ENCODE measurements at places on chromosomes 12 and 14.

- DNase-seq, result no peak
Measured at GRCh38 chr12:126558219-126558618, 1493.0 kb downstream of the AACS start.

GRCh38 chr14:52015411-52016030 is 26.2 kb downstream of the RTRAF start:
- DNase-seq, result no peak

GRCh38 chr12:54993181-54993835 is 8.7 kb upstream of the TESPA1 start:
- DNase-seq, result peak; percentile 14

DNA sequence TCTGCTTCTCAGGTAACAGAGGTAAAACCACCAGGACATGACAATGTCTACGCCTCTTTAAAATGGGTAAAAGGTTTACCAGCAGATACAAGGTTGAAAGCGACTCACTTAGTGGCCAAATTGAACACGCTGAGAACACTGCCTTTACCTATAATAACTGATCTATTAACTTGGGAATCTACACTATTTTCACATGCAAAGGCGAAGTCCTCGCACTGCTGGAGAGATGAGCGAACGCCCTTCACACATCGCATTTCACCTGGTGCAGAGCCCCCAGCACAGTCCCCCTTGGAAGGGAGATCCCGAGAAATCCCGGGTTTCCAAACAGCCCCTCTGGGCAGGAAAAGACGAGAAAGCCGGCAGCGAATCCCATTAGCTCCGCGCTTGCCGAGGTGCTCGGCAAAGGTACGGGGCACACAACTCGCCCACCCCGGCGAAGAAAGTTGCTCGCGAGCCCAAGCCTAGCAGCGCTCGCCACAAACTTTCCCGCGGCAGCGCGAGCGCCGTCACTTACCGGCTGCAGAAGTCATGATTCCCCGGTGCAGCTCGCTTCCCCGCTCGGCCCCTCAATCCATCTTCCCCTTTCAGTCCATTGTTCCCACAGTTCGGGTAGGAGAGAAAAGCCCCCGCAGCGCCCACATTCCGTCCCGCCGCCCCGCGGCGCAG is 423 bp downstream of the FGD6 start:
- no peak for DNase-seq

- no peak for DNase-seq
Measured at GRCh38 chr12:42473130-42473529, 116.4 kb downstream of the PRICKLE1 start.

GRCh38 chr14:31013841-31014240 is 11.6 kb upstream of the AP4S1 start:
- no peak for DNase-seq

DNA sequence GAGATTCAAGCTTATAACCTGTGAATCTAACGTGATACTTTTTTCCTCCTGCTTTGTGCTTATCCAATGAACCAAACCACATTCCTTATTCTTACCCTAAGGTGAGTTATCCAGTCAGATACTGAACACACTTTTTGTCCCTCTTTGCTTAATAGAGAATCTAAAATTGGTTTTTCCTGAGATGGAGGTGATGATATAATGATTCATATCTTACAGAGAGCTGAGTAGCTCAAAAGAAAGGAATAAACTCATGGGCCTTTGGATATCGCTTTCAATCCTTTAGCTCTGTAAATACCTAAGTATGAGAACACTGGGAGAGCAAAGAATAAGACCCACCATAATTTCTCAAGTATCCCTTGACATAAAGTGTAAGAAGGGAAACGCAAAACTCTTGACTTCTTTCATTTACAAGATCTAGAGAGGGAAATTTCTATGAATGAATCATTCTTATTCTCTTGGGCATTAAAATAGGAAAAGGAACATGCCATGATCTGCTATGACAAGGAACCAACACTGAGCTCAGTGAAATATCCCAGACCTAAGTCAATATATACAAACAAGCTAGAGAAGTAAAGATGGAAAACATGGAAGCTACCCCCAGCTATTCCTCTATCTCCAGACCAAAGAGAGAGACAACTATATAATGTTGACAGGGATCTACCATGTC is 81.8 kb upstream of the STAC3 start:
- DNase-seq, result no peak

- no peak for DNase-seq
Measured at GRCh38 chr14:93304771-93305170, 28.1 kb downstream of the BTBD7 start.

GRCh38 chr14:99213101-99213500 is 58.9 kb downstream of the BCL11B start:
- DNase-seq, result no peak

GRCh38 chr12:2011643-2012607 is 7.7 kb upstream of the DCP1B start:
- no peak for DNase-seq

GRCh38 chr14:93936245-93936644 is 9.1 kb downstream of the FAM181A start:
- no peak for DNase-seq

DNA sequence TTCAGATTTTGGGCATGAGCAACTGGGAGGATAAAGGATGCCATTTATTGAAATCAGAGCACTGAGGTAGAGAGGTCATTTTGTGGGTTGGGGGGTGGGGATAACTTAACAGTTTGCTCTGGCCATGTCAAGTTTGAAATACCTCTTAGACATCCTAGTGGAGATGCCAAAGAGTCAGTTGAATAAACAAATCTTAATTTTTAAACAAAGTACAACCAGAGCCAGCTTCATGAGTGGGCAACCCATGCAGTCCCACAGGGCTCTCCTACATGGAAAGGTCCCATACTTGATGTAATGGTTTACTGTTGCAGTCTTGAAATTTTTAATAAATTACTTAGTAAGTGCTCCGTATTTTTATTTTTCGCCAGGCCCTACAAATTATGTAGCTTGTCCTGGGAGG is 81.2 kb downstream of the ANO4 start:
- DNase-seq, result no peak

- no peak for DNase-seq
Measured at GRCh38 chr12:117362391-117362790, 965 bp upstream of the NOS1 start.

GRCh38 chr12:20144341-20144740 is 224.0 kb upstream of the PDE3A start:
- no peak for DNase-seq

GRCh38 chr14:100066962-100067361 is 1.7 kb downstream of the EVL start:
- DNase-seq, result no peak

DNA sequence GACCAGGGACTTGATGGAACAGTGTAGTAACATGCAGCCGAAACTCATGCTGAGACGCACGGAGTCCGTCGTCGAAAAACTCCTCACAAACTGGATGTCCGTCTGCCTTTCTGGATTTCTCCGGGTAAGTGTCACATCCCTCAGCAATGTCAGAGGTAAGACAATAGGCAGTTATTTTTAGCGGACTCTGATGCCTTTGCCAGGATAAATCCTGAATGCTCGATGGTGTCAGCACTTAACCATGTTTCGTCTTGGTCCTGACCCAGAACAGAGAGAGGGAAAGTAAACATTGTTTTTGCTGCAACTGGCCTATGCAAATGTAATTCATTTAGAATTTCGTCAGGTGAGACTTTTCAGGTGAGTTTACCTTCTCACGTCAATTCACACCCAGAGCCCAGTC is 112.3 kb downstream of the PLXNC1 start:
- DNase-seq, result no peak

DNA sequence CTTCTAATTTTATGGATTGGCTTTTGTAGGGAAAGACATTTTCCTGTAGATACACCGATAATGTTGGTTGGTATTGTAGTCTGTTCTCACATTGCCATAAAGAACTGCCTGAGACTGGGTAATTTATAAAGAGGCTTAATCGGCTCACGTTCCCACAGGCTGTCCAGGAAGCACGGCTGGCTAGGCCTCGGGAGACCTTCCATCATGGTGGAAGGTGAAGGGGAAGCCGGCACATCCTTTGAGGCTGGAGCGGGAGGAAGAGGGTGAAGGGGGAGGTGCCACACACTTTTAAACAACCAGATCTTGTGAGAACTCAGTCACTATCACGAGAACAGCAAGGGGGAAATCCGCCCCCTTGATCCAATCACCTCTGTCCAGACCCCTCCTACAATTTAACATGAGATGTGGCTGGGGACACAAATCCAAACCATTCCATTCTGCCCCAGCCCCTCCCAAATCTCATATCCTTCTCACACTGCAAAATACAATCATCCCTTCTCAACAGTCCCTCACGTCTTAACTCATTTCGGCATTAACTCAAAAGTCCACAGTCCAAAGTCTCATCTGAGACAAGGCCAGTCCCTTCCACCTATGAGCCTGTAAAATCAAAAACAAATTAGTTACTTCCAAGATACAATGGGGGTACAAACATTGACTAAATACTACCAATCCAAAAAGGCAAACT is 66.7 kb upstream of the EIF5 start:
- DNase-seq, result no peak

DNA sequence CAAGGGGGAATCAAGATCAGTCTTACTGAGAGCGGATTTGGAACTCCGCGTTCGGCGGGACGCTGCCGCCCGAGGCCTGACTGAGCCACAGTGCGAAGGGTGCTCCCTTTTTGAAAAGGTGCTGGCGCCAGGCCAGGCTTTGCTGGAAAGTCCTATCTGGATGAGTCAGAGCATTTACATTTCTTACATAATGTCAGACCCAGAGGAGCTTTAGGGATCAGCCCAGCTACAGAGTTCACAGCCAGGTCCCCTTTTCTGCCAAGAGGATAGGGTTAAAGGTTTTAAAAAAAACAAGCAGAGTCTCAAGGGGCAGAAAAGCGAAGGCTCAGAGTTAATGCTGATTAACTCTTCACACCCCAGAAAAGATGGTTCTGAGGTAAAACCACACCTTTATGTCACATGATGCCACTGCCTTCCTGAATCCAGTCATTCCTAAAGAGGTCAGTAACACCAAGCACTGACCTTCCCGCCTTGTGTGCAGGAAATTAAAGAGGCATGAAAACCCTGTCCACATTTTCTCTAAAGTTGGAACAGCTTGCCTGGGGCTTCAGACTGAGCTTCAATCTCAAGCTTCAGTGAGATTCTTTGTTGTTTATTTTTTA is 11.7 kb upstream of the FBXL14 start:
- DNase-seq, result peak; percentile 31

DNA sequence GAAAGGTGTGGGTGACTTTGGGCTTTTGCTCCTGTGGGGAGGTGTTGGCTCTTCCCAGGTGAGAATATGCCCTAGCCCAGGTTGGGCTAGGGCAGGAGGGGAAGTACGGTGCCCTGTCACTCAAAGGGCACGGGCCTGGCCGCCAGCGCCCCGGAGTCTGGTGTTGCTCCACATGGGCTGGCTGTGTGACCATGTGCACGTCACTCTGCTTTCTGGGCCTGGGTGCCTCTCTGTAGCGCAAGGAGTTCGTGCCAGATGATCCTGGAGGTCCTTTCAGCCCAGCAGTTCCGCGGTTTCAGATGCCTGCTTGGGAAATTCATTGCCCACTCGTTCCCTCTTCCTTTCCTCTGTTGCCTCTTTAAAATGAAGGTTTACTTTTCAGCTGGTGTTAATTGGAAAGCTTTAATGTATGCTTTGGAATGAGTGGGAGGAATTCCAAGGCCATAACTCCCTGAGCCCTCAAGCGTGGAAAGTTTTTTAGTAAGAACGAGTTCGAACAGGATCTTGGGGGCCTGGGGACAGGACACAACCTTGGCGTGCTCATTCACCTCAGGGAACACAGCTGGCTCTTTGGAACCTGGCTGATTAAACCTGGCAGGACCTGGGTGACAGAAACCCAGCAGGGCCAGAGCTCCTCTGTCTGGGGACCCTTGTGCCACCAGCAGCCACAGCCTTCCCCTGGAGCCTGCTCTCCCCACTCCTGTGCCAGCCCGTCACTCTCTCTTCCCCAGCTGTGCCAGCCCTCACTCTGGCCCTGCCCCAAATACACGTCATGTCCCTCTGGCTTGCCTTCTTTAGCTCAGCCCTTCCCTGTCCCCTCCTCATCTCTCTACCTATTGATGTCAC is 42.8 kb downstream of the TSPAN9 start:
- DNase-seq, result no peak

DNA sequence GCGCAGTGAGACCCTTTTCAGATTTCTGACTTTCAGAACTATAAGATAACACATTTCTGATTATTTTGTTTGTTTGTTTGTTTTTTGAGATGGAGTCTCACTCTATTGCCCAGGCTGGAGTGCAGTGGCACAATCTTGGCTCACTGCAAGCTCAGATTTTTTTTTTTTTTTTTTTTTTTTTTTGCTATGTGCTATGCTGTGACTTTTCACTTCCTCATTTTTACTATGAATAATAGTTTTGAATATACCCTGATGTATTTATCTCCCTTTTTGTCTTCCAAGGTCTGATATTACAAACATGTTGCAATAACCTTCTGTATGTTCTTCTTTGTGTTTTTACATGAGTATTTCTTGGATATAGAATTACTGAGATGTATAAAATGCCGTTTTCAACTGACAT is 658.7 kb upstream of the SEL1L start:
- no peak for DNase-seq

DNA sequence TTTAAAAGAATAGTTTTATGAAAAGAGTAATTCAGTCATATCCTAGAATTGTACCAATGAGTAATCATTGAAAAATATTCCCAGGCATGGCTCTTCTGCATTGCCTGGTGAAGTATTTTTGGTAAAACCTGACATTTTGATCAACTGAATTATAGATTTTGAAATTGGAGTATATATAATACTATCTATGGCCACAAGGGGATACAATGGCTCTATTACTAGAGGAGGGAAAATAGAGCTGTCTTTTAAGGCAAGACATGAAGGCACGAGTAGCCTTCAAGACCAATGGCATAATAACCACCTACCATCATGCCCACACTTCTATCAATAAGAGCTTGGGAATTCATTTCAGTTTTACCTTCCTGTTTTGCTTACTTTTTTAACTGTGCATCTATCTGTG is 1241.4 kb upstream of the TMEM132C start:
- no peak for DNase-seq

All from T-helper 17 cell (primary cell).